ENCODE measurements at places on chromosomes 7 and 10.

DNA sequence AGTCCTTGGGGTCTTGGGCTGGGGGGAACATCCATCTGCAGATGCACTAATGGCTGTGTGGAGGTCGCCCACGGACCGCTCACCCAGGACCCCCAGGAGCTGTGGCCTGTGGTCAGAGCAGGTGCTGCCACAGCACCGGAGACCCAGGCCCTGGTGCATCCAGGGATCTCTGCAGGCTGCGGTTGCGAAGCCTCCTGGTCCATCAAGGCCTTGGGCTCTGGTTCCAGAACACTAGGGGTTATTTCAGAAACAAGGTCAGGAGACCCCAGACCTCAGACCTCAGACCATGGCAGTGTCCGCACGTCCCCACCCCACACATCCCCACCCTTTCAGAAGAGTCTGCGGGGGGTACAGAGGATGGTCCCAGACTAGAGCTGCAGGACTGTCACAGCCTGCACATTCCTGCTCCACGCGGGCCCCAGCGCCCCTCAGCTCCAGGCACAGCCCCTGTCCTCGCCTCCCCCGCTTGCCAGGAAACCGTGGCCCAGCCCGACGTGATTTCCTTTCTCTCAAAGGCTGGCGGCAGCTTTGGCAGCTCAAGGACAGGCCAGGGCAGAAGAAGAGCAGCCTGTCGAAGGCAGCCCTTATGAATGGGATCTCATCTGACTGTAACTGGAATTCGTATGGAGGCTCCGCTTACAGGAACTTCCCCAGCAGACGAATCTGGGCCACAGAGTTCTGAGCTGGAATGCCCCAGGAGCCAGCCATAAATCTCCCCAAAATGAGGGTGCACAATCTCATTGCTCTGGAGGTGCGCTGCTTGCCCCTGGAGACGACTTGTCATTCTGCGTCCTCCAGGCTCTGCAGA, 136.2 kb upstream of the RET start:
- no peak for DNase-seq

DNA sequence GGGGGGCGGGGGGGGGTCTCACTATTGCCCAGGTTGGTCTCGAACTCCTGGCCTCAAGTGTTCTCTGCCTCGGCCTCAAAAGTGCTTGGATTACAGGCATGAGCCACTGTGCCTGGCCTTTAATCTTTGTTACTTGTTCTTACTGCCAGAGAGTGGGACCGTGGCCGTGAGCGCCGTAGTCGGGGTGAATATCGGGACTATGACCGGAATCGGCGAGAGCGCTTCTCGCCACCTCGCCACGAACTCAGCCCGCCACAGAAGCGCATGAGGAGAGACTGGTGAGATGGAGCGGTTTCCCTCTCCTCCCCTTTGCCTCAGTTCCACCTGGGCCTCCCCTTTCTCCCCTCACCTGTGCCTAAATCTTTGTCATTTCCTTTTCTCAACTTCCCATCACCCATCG, 6.2 kb downstream of the SRRT start:
- no peak for DNase-seq

- DNase-seq = peak; percentile 13
Observed at GRCh38 chr10:93165367-93165766, 91.7 kb downstream of the CYP26A1 start.

GRCh38 chr10:46033602-46034011, 3.2 kb upstream of the NCOA4 start:
- DNase-seq = peak; percentile 52

- no peak for DNase-seq
Observed at GRCh38 chr7:32639122-32639521, 143.8 kb downstream of the AVL9 start.

DNA sequence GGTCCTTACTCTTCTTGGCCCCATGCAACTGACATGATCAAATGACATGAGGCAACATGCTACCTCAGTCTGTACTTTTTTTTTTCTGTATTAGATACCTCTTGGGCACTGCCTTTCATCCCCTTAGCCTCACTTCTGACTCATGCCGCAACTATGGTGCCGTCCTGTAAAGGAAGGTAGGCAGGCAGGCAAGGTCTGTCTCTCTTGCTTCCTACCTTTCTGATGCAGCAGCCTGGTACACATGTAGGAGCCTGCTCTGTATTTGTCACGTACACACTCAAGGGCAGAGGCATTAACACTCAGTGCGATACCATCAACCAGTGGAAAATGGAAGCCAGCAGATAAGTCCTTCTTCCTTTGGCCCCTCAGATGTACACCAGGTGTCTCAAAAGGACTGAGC, 146.7 kb downstream of the ATE1 start:
- DNase-seq = peak; percentile 52

DNA sequence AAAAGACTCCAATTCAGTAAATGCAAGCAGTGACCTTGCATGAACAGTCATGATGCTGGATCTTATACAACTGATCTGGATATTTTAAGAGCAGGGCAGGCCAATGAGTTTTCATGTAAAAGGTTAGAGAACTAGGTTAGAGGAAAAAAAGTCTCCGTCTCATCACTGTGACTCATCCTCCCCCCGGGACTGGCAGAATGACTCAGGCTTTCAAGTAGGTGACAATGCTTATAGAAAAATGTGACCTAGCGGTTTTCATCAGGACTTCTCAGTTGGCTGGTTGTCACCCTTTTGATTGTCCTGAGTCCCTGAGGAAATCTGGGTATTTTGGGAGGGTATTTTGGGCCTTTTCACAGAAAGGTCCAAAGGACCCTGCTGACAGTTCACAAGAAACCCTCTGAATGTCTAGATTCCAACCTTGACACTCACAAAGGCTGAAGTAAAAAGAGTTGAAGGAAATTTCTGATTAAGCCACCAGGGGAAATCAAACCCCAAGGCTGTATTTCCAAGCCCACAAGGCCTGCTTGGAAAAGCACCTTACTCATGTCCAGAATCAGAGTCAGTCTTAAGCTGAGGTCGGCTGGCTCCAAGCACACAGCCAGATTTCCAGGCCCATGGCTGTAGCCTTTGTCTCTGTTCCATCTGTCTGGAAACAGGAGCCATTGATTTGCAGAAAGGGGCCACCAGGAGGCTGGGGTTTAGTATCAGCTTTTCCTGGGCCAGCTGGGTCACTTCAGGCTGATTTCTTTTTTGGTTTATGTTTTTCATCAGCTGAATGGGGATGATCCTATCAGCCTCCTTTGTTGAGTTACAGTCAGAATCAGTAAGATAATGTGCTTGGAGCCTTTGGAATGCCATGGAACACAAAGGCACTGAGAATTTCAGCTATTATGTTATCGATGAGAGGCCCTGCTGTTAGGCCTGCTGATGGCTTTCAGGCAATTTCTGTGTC, 226.4 kb upstream of the HABP2 start:
- peak; percentile 94 for DNase-seq

- no peak for DNase-seq
Observed at GRCh38 chr10:104037261-104037951, 48.3 kb downstream of the COL17A1 start.

GRCh38 chr7:120732256-120732655, 125.7 kb downstream of the TSPAN12 start:
- no peak for DNase-seq

GRCh38 chr7:2066251-2066919, 166.4 kb downstream of the MAD1L1 start:
- no peak for DNase-seq

GRCh38 chr10:80896076-80896475, 358.4 kb downstream of the SH2D4B start:
- DNase-seq = no peak

DNA sequence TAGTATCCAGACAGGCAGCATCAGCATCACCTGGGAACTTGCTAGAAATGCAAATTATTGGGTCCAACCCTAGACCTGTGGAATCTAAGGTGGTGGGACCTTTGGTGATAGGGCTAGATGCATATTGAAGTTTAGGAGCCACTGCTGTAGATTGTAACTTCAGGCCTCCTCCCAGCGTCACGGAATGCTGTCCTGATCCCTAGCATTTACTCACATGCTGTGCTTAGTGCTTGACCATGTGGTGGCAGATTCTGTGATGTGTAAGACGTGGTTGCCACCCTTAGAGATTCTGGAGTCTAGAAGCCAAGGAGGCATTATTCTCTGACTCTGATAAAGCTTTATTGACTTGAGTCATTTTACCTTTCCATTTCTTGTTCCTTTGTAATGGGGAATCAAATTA, 13.5 kb downstream of the AHR start:
- no peak for DNase-seq

DNA sequence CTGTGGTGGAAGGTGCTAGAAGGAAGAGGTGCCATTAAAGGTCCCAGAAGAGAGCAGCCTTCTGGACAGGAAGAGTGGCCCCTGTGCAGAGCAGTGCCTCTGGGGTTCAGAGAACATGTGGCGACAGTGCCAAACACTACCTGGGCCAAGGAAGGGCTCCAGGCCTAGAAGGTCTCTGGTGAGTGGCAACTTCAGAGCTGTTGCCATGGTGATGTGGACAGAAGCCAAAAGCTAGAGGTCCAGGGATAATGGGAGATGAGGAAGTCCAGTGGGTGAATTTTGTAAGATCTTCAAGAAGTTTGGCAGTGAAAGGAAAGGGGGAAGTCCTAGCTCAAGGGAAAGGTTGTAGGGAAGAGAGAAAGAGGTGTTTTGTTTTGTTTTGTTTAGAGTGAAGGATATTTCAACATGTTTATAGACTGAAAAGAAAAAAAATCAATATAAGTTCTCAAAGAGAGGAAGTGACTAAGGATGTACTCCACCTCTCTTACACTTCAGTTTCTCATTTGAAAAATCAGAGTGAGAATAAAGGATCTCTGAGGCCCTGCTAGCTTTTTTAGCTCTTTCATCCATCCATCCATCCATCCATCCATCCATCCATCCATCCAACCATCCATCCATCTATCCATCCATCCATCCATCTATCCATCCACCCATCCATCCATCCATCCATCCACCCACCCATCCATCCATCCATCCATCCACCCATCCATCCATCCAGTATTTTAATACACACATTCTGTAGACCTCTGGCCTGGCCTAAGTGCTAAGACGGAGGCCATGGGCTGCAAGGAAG, 77.1 kb upstream of the DUSP5 start:
- peak; percentile 82 for DNase-seq

GRCh38 chr10:123614888-123615287, 51.3 kb upstream of the GPR26 start:
- DNase-seq = peak; percentile 64

GRCh38 chr10:110239892-110240291, 32.5 kb downstream of the MXI1 start:
- DNase-seq = no peak

DNA sequence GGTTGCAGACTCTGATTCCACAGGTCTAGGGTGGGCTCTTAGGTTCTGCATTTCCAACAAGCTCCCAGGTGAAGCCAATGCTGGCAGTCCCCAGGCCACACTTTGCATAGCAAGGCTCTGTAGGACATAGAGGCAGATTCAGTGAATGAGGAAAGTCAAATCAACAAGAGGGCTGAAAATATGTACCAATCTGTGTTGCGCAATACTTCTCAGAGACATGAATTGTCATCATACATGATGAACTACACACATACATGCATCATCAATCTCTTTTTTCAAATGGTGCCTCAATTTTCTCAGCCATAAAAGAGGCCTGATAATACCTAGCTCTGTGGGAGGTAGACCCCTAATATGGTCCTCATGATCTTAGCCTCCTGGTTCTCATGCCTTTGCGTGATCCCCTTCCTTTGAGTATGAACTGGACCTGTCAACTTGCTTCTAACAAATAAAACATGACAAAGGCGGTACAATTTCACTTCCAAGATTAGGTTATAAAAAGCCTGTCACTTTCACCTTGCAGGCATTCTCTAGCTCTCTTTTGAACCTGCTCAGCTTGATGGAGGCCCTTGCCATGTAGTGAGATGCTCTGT, 49.0 kb downstream of the PIK3CG start:
- no peak for DNase-seq

DNA sequence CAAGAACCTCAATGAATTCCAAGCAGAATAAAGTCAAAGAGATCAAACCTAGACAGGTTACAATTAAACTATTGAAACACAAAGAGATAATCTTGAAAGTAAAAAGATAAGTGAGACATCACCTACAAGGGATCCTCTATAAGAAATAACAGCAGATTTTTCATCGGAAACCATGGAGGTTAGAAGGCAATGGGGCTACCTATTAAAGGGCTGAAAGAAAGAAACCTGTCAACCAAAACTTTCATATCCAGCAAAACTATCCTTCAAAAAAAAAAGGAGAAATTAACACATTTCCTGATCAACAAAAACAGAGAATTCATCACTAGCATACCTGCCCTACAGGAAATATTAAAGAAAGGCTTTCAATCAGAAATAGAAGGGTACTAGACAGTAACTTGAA, 244.9 kb downstream of the ARHGAP12 start:
- DNase-seq = no peak

- DNase-seq = no peak
Observed at GRCh38 chr10:102508506-102508905, 4.7 kb downstream of the SUFU start.

DNA sequence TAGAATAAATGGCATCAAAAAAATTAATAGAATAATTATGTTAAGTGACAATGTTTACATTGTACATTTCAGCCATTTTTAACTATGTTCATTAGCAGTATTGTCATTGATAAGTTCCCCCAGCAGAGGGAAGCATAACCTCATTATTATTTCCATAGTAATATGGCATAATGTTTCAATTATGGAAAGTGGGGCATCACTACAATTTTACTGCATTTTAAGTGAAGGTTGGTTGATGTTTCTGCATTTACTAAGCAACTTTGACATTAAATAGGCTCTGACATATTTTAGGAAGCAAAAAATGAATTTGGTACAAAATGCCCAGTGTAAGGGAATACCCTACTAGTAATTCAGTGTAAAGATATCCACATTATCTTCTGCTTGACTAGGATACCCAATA, 218.3 kb downstream of the SEMA3A start:
- peak; percentile 74 for DNase-seq

DNA sequence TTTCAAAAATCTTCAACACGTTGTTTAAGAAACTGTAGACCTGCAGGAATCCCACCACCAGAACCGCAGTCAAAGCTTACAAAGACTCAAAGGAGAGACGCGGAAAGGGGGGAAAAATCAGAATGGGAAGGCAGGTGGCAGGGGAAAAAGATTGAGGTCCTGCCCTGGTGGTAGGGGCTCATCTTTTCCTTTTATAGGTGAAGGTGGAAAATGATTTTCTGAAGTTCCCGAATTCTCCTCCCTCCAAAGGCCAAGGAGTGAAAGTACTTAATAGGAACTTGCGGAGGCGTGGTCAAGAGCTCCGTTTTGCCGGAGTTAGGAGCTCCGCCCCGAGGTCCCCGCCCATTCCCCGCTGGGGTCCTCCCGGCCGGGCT, 724 bp downstream of the BBIP1 start:
- peak; percentile 89 for DNase-seq

DNA sequence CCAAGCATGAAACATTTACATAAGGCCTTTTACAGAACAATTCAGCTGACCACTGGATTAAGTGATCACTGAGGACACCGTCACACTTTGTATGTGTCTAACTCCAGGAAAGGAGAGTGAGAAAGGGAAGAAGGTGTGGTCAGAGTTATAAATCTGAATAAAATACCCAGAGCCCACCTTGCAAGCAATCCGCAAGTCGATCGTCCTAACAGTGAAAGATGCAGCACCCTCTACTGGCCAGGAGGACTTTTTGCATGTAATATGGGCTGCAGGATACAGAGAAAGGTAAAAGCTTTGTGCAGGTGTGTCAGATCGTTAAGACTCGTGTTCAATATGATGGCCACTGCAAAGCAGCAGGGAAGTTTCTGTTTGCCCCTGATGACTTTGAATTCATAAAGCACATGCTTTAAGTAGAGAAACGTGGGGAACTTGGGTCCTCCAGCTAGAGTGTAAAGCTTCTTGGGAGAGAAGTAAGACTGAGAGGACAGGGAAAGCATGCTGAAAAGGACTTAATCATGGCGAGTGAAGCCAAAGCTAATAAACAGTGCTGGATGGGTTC, 68.5 kb upstream of the BMPER start:
- peak; percentile 51 for DNase-seq

GRCh38 chr7:42183547-42183946, 53.5 kb downstream of the GLI3 start:
- DNase-seq = peak; percentile 59

GRCh38 chr7:137923380-137923779, 76.6 kb upstream of the DGKI start:
- peak; percentile 67 for DNase-seq
